ENCODE measurements at places on chromosomes 7 and 10.

- DNase-seq = no peak
Observed at GRCh38 chr7:18566829-18567228, 71.3 kb downstream of the HDAC9 start.

GRCh38 chr7:112981966-112982365 lies 104.7 kb downstream of the GPR85 start:
- DNase-seq = no peak

- DNase-seq = no peak
Observed at GRCh38 chr7:95840953-95841950, 68.9 kb downstream of the DYNC1I1 start.

GRCh38 chr10:132848951-132849545 lies 63.1 kb upstream of the NKX6-2 start:
- no peak for DNase-seq

- DNase-seq = no peak
Observed at GRCh38 chr10:31622978-31623377, 304.0 kb downstream of the ZEB1 start.

DNA sequence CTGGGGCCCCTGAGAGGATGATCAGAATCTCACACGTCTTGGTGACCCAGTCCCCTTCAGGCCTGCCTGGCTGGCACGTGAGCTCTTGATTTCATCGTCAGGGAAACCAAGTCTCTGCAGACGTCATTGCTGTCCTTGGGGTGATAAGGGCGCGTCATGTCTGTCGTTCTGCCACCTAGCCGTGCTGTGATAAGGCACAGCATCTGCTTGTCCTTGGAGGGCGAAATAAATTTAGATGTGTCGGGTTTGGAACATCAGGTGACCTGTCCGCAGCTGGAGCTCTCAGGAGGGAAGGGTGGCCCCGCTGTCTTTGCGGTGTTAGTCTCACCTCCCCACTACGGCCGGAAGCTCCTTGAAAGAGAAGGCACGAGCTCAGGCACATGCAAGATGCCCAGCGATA lies 129.2 kb downstream of the GRK5 start:
- no peak for DNase-seq

Measured in NCI-H774 (cell line).